ENCODE measurements at places on chromosomes 3 and 15.

GRCh38 chr3:56917361-56918110 lies 115.8 kb upstream of the ARHGEF3 start:
- peak; percentile 72 for DNase-seq

DNA sequence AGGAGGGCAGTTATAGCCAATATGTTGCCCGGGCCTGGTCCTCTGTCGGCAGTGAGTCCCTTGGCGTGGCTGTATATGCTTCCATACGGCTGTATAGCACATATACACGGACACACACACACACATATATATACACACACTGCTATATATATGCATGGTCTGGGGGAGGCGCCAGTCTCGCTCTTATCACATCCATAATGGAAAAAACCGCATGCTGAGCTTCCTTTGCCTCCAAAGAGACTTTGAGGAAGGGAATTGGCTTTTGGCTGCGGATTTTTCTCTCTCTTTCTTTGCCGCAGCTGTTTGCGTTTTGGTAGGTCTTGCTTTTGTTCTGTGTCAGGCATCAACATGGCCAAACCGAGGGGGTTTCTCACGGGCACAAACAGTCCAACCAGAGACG lies 11.3 kb upstream of the TMEM115 start:
- DNase-seq = peak; percentile 26

DNA sequence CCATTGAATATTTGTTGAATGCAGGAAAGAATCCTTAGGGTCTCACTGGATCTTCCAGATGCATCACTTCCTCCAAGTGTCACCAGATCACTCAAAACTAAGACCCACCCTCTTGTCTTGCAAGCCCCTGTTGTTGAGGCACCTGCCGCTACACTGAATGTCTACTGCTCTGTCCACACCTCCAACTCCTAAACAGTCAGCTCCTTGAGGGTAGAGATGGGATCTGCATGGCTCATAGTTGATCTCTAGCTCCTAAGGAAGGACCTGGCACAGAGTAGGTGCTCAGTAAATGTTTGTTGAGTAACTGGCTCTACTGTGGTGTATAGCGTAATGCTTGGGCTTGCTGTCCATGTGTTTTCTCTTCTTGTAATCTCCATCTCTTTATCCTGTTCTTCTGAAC lies 8.8 kb downstream of the SLC6A20 start:
- DNase-seq = no peak

GRCh38 chr3:149145974-149146373 lies 16.5 kb downstream of the HPS3 start:
- no peak for DNase-seq

- no peak for DNase-seq
Observed at GRCh38 chr3:197030379-197031314, 1.0 kb upstream of the MELTF start.

DNA sequence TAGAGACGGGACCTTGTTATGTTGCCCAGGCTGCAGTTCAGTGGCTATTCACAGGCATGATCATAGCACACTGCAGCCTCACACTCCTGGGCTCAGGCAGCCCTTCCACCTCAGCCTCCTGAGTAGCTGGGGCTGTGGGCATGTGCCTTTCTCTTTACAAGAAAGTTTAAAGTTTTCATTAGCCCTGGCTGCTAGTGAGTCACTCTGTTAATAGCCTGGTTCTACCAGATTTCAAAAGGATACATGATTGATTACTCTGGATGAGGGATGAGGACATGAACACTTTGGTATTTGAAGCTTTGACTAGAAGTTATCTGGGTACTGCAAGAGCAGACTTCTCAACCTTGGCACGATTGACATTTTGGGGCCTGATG lies 95.1 kb downstream of the DHX36 start:
- DNase-seq = no peak

DNA sequence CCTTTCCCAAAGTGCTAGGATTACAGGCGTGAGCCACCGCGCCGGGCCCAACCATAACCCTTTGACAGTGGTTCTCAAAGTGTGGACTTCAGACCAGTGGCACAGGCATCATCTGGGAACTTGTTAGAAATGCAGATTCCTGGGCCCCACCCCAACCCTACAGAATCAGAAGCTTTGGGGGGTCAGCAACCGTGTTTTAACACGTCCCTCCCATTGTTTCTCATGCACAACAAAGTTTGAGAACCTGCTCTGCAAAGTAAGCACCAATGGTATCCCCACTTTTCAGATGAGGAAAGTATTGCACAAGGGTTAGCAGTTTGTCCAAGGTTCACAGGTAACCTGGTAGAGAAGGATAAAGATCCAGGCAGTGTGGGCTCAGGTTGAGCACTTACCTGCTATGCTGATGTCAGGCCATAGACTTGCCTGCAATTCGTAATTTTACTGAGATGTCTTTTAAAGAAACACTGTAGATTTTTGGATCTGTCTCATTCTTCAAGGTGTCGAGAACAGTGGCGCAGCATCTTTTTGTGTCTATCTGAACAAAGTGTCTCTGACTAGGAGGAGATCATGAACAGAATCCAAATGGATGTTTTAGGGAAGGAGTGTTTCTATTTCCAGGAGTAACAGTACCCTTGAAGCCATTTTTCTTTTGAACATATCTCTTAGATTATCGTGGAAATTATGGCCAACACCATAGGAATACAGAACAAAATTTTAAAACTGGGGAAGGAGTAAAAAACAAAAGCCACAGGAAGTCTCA lies 2.5 kb downstream of the GXYLT2 start:
- DNase-seq = peak; percentile 35

DNA sequence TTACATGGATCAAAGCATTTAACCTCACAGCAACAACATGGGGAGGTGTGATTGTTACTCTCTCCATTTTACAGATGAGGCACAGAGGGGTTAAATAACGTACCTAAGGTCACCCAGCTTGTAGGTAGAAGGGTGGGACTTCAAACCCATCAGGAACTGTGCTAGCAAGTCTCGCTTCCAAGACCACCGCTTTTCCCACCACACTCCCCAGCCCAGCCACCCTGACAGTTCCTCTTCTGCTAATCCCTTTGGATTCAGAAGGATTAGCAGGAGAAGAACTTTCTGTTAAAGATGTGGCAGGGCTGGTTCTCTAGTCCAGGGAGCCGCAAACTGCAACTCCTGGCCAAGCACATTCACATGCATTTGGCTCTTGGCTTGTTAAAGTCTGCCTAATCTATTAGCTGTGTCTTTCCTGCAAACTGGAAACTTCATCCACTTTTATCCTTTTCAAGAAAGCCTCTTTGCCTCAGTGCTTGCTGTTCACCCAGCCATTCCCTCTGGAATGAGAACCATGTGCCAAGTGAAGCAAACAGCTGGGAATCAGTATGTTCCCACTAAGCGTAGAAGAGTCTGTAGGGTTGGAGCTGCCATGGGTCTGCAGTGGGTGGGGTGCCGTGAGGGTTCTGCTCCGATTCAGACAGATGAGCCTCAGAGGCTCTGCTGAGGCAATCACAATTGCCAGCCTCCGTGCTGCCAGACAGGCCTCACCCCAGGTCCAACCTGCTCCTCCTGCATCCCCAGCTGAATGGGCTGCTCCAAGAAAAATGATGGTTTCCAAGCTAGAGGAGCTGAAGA lies 44.6 kb downstream of the POMGNT2 start:
- DNase-seq = no peak

DNA sequence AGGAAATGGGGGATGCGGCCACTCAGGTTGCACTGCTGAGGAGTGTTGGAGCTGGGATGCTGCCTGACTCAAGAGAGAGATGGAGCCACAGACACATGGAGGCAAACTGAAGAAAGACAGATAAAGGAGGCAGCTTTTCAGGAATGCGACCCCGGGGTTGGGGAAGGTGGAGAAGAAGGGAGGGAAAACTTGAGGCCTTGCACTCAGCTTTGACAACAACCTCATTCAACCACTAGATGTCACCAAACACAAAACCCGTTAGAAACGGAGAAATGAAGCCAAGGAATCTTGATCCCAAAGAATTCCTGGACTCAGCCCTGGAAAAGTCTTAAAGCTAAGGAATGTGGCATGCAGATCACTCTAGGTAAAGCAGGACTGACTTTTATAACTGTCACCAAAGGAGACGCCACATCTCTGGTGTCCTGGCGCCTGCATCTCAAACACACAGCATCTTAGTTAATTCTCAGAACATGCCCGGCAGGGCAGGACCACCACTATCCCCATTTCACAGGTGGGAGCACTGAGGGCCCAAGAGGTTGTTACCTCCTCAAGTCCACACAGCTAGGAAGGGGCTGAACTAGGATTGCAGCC lies 59.6 kb upstream of the LMCD1 start:
- peak; percentile 24 for DNase-seq

- no peak for DNase-seq
Observed at GRCh38 chr15:87569581-87569980, 687.0 kb downstream of the NTRK3 start.

GRCh38 chr15:57751177-57751800 lies 44.8 kb downstream of the POLR2M start:
- DNase-seq = peak; percentile 16

DNA sequence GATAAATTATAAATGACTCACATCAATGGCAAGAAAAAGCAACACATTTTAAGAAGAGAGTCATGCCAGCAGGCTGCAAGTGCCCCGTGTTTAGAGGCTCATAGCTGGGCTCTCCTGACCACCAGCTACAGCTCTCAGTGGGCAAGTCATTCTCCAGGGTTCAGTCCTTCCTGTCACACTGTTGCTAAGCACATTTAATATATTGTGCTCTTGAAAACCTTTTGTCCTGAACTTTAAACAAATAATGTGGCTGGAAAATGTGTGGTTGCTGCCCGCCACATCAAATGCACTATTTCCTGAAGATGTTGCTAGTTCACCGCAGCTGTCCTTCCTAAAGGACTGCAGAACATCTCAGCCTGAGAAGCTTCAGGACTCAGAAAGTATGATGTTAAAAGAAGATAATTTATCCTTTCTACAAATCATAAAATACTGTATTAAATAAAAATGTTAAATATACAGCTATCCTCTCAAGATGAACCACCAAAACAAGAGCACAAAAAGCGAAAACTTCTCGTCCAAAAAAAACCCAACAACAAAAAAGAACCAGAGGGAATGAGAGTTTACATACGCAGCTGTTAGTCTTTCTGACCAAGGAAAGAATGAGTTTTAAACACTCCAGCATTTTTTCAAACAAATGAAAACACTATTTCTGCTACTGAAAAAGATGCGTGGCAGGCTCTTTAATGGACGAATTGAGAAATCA lies 951 bp downstream of the TARS3 start:
- DNase-seq = peak; percentile 24

- no peak for DNase-seq
Observed at GRCh38 chr15:70856884-70857561, 3.1 kb upstream of the LARP6 start.

GRCh38 chr3:153159771-153160397 lies 2.1 kb upstream of the RAP2B start:
- DNase-seq = no peak

- DNase-seq = no peak
Observed at GRCh38 chr3:127105587-127105986, 87.3 kb upstream of the PRR23E start.

- no peak for DNase-seq
Observed at GRCh38 chr15:92600856-92601255, 54.7 kb downstream of the FAM174B start.

DNA sequence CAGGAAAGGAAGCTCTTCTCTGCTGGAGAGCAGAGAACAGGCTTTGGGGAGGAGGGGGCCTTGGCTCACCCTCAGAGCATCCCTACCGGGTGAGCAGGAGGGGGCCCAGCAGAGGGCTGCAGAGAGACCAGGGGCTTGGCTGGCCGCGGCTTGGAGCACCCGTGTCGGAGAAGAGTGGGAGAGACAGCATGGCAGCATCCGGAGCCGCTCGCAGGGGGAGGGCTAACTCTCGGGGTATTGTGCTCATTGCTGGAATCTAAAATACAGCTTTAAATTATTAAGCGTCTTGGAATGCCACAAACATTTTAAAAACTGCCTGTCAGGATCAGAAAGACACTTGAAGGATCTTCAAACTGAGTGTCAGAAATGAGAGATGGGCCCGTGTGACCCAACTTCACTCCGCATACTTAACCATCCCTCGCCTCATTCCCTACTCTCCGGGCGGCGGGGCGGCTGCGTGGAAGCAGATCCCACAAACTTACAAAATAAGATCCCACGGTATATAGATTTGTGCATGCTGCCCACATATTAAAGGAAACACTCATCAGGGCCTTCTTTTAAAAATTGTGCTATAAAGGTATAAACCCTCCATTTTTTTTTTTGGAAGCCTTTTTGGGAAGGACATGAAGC lies 53.9 kb downstream of the EIF4E3 start:
- no peak for DNase-seq

- no peak for DNase-seq
Observed at GRCh38 chr15:94723801-94724200, 492.4 kb downstream of the MCTP2 start.

- DNase-seq = no peak
Observed at GRCh38 chr3:44013967-44014366, 227.7 kb upstream of the TOPAZ1 start.

- no peak for DNase-seq
Observed at GRCh38 chr3:140216249-140216648, 281.3 kb downstream of the CLSTN2 start.

GRCh38 chr15:65374821-65375401 lies 2.9 kb downstream of the IGDCC3 start:
- DNase-seq = no peak

GRCh38 chr15:98888820-98889479 lies 118.6 kb downstream of the PGPEP1L start:
- no peak for DNase-seq
